Upper lobe of right lung (tissue), 1 donor: ENCODE measurements at places on chromosomes 4 and X. TPM values are rescaled to one million over a fixed set of nuclear protein-coding genes. Genes with fewer than 3 reads are reported as not detected.

DNA sequence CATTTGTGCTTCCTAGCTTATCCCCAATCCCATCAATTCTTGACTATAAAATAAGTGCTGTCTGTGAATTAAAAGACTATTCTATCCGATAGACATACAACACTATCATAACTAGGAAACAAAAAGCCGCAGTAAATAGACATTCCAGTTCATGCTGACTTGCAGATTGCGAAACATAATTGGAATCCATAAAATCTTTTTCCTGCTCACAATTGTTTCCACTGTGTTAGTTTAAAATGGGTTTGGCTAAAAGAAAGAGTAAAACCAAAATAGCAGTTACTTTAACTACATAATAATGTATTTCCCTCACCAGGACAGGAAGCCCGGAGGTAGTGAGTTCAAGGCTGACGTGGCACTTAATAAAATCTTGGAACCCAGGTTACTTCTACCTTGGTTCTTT lies 17.2 kb downstream of the SMIM31 start:
- H3K4me3 ChIP-seq: no peak overlapping the region
- DNase-seq: no peak
- no peaks in the 10 kb centered on the region for H3K36me3 ChIP-seq
- H3K27ac ChIP-seq: no peak overlapping the region
- no peaks in the 10 kb centered on the region for H3K4me1 ChIP-seq
- no peaks in the 10 kb centered on the region for H3K27me3 ChIP-seq

TMSB15A gene
- total RNA-seq: 1.9 TPM

DNA sequence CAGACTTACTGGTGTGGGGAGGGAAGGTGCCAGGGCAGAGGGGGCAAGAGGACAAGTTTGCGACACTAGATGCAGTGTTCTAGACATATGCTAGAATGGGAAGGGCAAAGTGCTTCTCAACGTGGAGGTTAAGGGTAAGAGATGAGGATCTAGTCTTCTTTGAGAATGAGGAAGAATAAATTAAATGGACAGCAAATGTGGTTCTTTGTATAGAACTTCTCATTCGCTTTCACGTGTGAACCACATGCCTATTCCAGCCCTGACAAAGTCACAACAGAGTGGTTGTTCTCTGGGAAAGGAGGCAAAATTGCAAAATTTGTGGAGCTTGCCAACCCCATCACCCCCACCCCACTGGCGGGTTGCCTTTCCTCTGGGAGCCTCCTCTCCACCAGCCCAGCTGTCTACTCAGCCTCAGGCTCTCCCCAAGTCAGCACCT lies 1.5 kb upstream of the ANXA5 start:
- peak overlapping the region; percentile 80 for H3K4me3 ChIP-seq
- H3K27ac ChIP-seq: no peak overlapping the region
- no peak for DNase-seq
- no peaks in the 10 kb centered on the region for H3K27me3 ChIP-seq

IL3RA gene
- 43.0 TPM for total RNA-seq

DNA sequence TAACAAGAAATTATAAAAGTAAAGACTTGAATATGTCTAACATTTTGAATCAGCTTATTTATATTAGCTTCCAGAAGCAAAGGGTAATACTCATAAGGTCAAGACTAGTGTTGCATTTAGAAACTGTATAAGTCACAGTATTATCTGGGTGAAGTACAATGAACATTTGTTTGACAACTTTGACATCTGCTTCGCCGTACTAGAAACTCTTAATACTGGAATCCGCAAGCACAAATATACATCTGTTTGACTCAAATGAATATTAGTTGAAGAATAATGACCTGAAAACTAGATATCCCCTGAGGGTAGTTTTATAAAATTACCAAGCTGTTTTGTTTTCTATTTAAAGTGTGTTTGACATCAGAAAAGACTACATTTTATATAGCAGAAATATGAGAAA lies 135.4 kb upstream of the ATOH1 start:
- H3K4me3 ChIP-seq: no peak overlapping the region
- no peak overlapping the region for H3K27ac ChIP-seq
- H3K4me1 ChIP-seq: no peaks in the 10 kb centered on the region
- DNase-seq: no peak
- H3K36me3 ChIP-seq: no peaks in the 10 kb centered on the region

DNA sequence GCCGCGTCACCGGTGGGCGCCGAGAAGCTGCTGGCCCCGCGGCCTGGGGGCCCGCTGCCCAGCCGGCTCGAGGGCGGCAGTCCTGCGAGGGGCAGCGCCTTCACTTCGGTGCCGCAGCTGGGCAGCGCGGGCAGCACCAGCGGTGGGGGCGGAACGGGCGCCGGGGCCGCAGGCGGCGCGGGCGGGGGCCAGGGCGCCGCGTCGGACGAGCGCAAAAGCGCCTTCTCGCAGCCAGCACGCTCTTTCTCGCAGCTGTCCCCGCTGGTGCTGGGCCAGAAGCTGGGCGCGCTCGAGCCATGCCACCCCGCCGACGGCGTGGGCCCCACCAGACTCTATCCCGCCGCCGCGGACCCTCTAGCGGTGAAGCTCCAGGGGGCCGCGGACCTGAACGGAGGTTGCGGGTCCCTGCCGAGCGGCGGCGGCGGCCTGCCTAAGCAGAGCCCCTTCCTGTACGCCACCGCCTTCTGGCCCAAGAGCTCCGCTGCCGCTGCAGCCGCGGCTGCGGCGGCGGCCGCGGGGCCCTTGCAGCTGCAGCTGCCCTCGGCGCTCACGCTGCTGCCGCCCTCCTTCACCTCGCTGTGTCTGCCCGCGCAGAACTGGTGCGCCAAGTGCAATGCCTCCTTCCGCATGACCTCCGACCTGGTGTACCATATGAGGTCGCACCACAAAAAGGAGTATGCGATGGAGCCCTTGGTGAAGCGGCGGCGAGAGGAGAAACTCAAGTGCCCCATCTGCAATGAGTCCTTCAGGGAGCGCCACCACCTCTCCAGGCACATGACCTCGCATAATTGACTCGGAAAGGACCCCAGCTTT lies 5.6 kb downstream of the PRDM8 start:
- DNase-seq: peak; percentile 68
- H3K4me3 ChIP-seq: peak overlapping the region; percentile 60
- H3K4me1 ChIP-seq: peaks cover 2% of the 10 kb centered on the region
- H3K27me3 ChIP-seq: peaks cover 64% of the 10 kb centered on the region

- peak; percentile 87 for DNase-seq
- H3K4me1 ChIP-seq: peaks cover 19% of the 10 kb centered on the region
- no peaks in the 10 kb centered on the region for H3K27me3 ChIP-seq
- no peak overlapping the region for H3K27ac ChIP-seq
- H3K4me3 ChIP-seq: peak overlapping the region; percentile 60
Observed at GRCh38 chr4:680928-681645, 6.7 kb downstream of the MYL5 start.

DNA sequence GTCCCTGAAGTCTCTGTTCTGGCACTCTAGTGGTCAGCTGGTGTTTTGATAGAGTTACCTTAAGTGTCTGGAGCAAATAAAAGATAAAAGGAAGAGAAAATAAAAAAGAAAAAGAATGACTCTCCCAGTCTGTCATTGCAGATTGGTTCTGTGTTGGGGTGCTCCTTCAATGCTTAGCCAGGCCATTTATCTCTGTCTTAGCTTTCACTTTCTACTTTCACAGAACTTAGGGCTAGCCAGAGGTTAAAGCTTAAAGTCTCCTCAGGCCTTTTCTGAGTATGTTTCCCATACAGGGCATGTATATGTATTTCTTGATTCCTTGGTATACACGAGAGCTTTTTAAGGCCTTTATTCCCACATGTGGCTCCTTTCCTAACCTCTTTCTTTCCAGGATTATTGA lies 83.1 kb upstream of the TEX13D start:
- DNase-seq: no peak
- H3K27me3 ChIP-seq: no peaks in the 10 kb centered on the region
- H3K36me3 ChIP-seq: no peaks in the 10 kb centered on the region
- H3K4me1 ChIP-seq: no peaks in the 10 kb centered on the region
- H3K27ac ChIP-seq: no peak overlapping the region
- H3K4me3 ChIP-seq: no peak overlapping the region

DNA sequence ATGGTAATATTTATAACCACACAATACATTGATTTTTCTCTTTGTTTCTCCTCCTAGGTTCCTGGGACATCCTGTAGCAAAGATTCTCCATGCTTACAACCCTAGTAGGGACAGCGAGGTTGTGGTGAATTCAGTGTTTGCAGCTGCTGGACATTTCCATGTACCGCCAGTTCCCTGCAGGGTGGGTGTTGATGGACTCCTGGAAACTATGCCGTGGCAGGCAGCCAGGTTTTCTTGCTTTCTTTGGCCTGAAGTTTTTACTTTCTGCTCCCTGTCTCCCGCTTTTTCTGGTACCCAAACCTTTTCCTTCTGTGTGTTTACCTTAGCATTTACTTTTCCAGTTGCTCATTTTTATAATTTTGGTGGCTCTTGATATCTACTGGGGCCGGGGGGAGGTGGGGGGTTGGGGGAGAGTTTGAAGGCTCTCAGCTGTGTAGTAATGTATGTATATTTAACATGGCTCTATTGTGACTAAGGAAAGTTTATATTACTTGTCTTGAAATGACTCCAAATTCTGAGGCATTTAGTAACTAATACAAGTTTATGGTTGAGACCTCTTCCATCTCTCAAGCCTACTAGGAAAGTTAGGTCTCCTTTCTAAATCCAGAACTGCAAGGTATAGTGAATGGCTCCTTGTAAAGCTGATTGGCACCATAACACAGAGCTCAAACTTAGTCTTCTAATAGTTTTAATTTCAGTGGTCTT lies 89.7 kb downstream of the TMEM131L start:
- no peak for DNase-seq
- no peak overlapping the region for H3K4me3 ChIP-seq
- no peaks in the 10 kb centered on the region for H3K27me3 ChIP-seq
- H3K27ac ChIP-seq: no peak overlapping the region
- H3K4me1 ChIP-seq: peaks cover 6% of the 10 kb centered on the region
- peaks cover 3% of the 10 kb centered on the region for H3K36me3 ChIP-seq

DNA sequence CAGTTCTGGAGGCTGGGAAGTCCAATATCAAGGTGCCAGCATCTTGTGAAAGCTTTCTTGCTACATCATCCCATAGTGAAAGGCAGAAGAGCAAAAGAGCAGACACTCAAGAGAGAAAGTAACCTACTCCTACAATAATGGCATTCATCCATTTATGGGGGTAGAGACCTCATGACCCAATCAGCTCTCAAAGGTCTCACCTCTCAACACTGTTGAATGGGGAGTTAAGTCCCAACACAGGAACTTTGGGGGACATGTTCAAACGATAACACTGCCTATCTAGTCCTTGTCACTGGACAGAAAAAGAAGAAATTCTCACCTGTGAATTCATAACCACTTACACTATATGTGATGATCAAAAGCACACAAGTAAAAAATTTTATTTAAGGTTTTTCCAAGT lies 6.6 kb upstream of the NFKB1 start:
- no peaks in the 10 kb centered on the region for H3K36me3 ChIP-seq
- H3K4me3 ChIP-seq: no peak overlapping the region
- H3K27me3 ChIP-seq: no peaks in the 10 kb centered on the region
- DNase-seq: no peak
- no peaks in the 10 kb centered on the region for H3K4me1 ChIP-seq

- peak; percentile 35 for DNase-seq
- no peak overlapping the region for H3K4me3 ChIP-seq
- H3K27ac ChIP-seq: no peak overlapping the region
- H3K36me3 ChIP-seq: no peaks in the 10 kb centered on the region
- no peaks in the 10 kb centered on the region for H3K4me1 ChIP-seq
Observed at GRCh38 chr4:8294036-8294435, 24.5 kb downstream of the HTRA3 start.

GRCh38 chr4:692771-693554 lies 4.0 kb upstream of the SLC49A3 start:
- peaks cover 17% of the 10 kb centered on the region for H3K4me1 ChIP-seq
- no peak for DNase-seq
- no peak overlapping the region for H3K4me3 ChIP-seq
- H3K36me3 ChIP-seq: no peaks in the 10 kb centered on the region
- H3K27me3 ChIP-seq: no peaks in the 10 kb centered on the region
- no peak overlapping the region for H3K27ac ChIP-seq

GRCh38 chr4:156654410-156654809 lies 317.2 kb downstream of the PDGFC start:
- DNase-seq: no peak
- H3K36me3 ChIP-seq: no peaks in the 10 kb centered on the region
- no peaks in the 10 kb centered on the region for H3K4me1 ChIP-seq

DNA sequence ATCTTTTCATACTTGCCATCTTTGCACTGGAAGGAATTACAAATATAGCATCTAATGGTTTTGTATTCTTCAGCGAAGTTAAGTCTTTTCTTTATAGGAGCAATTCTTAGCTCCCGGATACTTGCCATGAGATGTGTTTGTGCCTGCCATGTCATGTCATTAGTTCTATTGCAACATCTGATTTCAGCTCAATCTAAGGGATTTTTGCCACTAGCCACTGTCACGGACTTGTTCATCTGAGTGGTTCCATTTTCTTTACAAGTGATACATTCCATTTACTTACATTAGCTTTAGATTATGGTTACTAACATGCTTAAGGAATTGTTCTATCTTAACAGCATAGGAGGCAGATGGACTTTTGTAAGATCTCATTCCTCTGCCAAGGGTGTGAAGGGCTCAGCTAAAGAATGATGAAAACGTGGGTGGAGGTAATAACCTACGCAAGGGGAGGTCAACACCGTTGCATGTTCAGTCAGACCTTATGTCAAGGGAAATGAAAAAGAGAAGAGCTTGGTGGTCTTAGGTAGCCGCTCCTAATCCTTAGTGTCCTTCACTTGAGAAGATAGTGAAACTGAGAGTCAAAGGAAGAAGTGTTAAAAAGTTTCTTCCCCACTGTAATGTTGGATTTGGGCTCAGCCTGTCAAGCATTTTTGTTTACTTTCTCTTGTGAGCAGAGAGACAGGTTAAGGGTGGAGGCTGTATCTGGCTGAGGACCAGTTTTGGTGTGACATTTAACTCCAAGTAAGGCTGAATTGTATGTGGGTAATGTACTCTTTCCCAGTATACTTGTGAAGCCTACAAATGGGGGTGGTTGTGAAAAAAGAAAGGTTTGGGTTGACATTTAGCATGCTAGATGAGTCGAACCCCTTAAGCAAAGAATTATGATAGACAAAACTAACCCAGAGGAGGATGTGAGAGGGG lies 3.6 kb upstream of the KLHL2 start:
- H3K4me1 ChIP-seq: peaks cover 6% of the 10 kb centered on the region
- no peak for DNase-seq
- no peak overlapping the region for H3K4me3 ChIP-seq
- H3K27me3 ChIP-seq: no peaks in the 10 kb centered on the region
- no peak overlapping the region for H3K27ac ChIP-seq

DNA sequence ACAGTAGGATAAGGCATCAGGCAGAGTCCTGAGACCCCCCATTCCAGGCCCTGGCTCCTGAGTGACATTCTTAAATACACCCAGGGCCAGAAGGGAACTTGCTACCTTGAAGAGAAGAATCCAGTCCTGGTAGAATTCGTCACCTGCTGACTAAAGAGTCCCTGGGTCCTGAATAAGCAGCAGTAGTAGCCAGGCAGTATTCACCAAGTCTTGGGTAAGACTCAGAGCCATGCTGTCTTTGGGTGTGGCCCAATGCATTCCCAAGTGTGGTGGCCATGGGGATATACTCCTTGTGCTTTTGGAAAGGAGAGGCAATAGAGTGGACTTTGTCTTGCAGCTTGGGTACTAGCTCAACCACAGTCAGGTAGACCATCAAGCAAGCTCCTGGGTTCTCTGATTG lies 359.1 kb downstream of the DMD start:
- H3K4me1 ChIP-seq: no peaks in the 10 kb centered on the region
- H3K36me3 ChIP-seq: no peaks in the 10 kb centered on the region
- no peak for DNase-seq
- H3K27ac ChIP-seq: no peak overlapping the region
- H3K4me3 ChIP-seq: no peak overlapping the region

GRCh38 chr4:41432881-41433280 lies 105.1 kb upstream of the LIMCH1 start:
- no peaks in the 10 kb centered on the region for H3K36me3 ChIP-seq
- no peak for DNase-seq
- no peaks in the 10 kb centered on the region for H3K27me3 ChIP-seq
- H3K27ac ChIP-seq: peak overlapping the region; percentile 66
- peaks cover 68% of the 10 kb centered on the region for H3K4me1 ChIP-seq
- no peak overlapping the region for H3K4me3 ChIP-seq
